Activated CD4-positive, alpha-beta memory T cell treated with anti-CD3 and anti-CD28 coated beads, Interleukin-2, amount 10 ng/mL, durations not matched to agents 7 days and 5 days (primary cell): ENCODE measurements at places on chromosomes 2 and 18.

- H3K27me3 ChIP-seq, result no peaks in the 10 kb centered on the region
- DNase-seq, result no peak
- H3K36me3 ChIP-seq, result peaks cover 26% of the 10 kb centered on the region
- no peak overlapping the region for H3K27ac ChIP-seq
- H3K4me1 ChIP-seq, result peaks cover 7% of the 10 kb centered on the region
Observed at GRCh38 chr2:174233771-174234275, 14.5 kb downstream of the OLA1 start.

DNA sequence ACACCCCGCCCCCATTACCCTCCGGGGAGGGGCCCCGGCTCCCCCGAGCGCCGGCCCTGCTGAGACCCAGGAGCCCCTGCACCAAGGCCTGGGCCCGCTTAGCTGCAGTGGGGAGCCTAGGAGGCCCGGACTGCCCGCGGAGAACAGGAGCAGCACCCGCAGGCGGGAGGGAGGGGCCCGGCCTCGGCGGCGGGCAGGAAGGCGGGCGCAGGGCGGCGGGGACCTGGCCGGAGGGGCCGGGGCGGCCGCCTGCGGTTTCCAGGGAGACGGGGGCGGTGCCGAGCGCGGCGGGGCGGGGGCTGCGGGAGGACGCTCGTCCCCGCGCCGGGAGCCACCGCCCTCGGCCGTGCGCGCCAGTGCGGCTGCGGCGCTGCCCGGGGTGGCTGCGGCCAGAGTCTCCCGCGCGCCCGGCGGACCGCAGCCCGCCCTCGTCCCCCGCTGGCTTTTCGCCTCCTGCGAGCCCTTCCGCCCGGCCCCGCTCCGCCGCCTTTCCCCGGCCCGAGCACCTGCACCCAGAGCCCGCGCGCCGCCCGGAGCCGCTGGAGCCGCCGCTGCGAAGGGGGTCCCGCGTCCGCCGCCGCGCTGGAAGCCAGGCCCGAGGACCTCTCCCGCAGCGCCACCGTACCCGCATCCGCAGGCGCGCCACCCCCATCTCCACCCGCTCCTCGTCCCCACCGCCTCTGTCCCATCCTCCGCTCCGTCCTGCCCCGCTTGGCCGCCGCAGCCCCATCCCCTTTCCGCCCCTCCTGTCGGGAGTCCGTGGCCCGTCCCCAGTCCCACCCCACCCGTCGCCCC lies 17.2 kb downstream of the GPC1 start:
- H3K27me3 ChIP-seq, result peaks cover 46% of the 10 kb centered on the region
- H3K4me3 ChIP-seq, result no peak overlapping the region
- no peak for DNase-seq
- no peaks in the 10 kb centered on the region for H3K36me3 ChIP-seq

- no peak overlapping the region for H3K27ac ChIP-seq
- no peak for DNase-seq
- peaks cover 9% of the 10 kb centered on the region for H3K27me3 ChIP-seq
- H3K4me1 ChIP-seq, result no peaks in the 10 kb centered on the region
- no peak overlapping the region for H3K4me3 ChIP-seq
Observed at GRCh38 chr2:147062073-147062472, 782.8 kb upstream of the ACVR2A start.

DNA sequence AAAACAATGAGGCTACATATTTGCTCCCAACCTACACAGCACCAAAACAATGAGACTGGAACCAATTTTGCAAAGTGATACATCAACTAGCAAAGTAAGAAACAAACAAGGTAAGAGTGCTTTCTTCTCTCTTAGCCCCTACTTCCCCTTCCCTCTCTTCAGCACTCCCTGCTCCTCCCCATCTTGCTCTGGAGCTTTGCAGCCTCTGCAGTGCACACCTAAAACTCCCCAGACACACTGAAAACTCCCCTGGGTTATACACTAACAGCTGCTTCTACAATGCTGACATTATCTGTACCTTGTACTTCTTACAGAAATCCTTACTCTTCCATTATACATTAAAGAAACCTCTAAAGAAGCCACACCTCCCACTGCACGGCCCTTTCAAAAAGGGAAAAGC lies 93.7 kb downstream of the RBMS1 start:
- DNase-seq, result no peak
- H3K4me1 ChIP-seq, result peaks cover 45% of the 10 kb centered on the region
- no peak overlapping the region for H3K27ac ChIP-seq
- H3K27me3 ChIP-seq, result no peaks in the 10 kb centered on the region

DNA sequence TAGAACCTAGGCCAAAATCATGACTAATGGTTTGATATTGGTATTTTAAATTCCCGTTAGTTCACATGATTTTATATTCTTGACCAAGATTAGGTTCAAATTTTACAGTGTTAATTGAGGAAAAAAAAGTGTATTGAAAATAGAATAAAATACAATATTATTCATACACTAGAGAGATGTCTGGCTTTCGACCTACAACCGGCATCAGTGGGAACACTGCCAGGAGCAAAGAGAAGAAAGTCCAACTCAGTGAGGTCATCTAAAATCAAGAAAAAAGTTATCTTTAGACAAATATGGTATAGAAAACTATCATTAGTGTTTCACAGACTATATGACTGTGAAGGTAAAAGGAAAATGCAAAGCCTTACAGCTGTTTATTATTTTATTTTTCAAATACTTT lies 81.5 kb downstream of the PIGN start:
- H3K27ac ChIP-seq, result no peak overlapping the region
- no peak overlapping the region for H3K4me3 ChIP-seq
- no peaks in the 10 kb centered on the region for H3K27me3 ChIP-seq
- DNase-seq, result no peak
- no peaks in the 10 kb centered on the region for H3K4me1 ChIP-seq

- H3K4me3 ChIP-seq, result no peak overlapping the region
- no peaks in the 10 kb centered on the region for H3K4me1 ChIP-seq
- H3K27ac ChIP-seq, result no peak overlapping the region
- H3K27me3 ChIP-seq, result peaks cover 4% of the 10 kb centered on the region
- DNase-seq, result no peak
Observed at GRCh38 chr2:16656784-16657391, 8.7 kb downstream of the CYRIA start.

GRCh38 chr18:3164381-3164780 lies 55.4 kb downstream of the MYOM1 start:
- peaks cover 3% of the 10 kb centered on the region for H3K4me1 ChIP-seq
- no peak overlapping the region for H3K27ac ChIP-seq
- H3K4me3 ChIP-seq, result no peak overlapping the region
- H3K36me3 ChIP-seq, result no peaks in the 10 kb centered on the region

DNA sequence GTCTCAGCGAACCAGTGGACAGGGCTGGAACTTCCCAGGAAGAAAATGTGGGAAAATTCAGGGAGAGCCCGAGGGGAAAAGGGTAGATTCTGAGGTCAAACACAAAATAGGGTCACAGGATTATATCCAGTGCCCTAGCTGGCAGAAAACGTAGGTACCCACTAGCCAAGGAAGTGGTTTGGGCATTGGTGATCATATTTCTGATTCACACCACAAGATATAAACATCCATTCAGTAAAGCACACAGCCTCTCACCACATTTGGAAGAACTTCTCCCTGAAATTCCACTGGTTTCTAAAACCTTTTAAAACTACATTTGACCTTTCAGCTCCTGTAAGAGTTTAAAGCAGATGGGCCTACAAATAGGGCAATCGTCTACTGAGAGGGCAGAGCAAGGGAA lies 186.9 kb downstream of the TTC32 start:
- no peak overlapping the region for H3K27ac ChIP-seq
- no peaks in the 10 kb centered on the region for H3K4me1 ChIP-seq
- DNase-seq, result no peak

DNA sequence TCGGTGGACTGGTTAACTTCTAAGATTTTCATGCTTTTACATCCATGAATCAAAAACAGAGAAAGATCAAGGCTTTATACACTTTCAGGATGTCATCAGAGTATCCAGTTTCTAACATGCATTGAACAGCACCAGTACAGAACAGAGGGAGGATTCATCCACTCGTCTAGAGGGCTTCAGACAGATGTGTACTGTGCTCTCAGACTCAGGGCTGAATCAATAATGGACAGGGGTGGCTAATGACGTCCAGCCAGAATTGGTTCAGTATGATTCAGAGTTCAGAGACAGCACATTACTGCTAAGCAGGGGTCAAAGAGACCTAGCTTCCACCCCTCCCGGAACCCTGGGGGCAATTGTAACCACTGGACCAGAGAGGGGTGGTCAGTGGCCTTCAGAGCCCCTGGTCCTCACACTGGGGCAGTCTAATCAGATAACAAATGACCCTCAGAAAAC lies 37.3 kb downstream of the RNU4ATAC start:
- peaks cover 18% of the 10 kb centered on the region for H3K36me3 ChIP-seq
- peaks cover 6% of the 10 kb centered on the region for H3K4me1 ChIP-seq
- H3K4me3 ChIP-seq, result no peak overlapping the region
- no peaks in the 10 kb centered on the region for H3K27me3 ChIP-seq
- no peak overlapping the region for H3K27ac ChIP-seq

GRCh38 chr18:12345491-12346239 lies 31.4 kb downstream of the AFG3L2 start:
- H3K4me1 ChIP-seq, result peaks cover 7% of the 10 kb centered on the region
- H3K27ac ChIP-seq, result no peak overlapping the region
- peaks cover 56% of the 10 kb centered on the region for H3K36me3 ChIP-seq
- no peak overlapping the region for H3K4me3 ChIP-seq
- H3K27me3 ChIP-seq, result no peaks in the 10 kb centered on the region

DNA sequence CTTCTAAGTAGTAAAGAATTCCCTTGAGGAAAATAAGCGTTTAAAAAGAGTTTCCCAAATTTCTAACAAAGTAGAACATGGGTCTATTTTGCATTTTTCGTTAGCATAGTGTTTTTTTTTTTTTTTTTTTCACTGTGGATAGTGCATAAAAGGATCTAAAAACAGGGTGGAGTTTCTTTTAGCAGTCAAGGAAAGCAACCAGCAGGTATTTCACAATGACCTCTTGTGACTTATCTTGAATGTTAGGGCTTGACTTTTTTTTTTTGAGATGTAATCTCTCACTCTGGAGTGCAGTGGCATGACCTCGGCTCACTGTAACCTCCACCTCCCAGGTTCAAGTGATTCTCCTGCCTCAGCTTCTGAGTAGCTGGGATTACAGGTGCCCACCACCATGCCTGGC lies 14.9 kb upstream of the DGKD start:
- no peaks in the 10 kb centered on the region for H3K36me3 ChIP-seq
- peaks cover 20% of the 10 kb centered on the region for H3K4me1 ChIP-seq
- no peak for DNase-seq
- no peak overlapping the region for H3K4me3 ChIP-seq

DNA sequence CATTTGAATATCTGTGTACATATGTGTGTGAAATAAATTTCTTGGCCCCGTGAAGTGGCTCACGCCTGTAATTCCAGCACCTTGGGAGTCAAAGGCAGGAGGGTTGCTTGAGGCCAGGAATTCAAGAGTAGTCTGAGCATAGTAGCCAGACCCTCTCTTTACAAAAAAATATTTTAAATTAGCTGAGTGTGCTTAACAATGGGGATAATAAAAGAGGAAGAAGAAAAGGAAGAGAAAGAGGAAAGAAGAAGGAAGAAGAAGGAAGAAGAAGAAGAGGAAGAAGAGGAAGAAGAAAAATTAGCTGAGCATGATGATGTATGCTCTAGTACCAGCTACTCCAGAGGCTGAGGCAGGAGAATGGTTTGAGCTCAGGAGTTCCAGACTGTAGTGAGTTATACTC lies 52.1 kb upstream of the XPO1 start:
- no peak overlapping the region for H3K27ac ChIP-seq
- no peak for DNase-seq
- no peaks in the 10 kb centered on the region for H3K36me3 ChIP-seq

DNA sequence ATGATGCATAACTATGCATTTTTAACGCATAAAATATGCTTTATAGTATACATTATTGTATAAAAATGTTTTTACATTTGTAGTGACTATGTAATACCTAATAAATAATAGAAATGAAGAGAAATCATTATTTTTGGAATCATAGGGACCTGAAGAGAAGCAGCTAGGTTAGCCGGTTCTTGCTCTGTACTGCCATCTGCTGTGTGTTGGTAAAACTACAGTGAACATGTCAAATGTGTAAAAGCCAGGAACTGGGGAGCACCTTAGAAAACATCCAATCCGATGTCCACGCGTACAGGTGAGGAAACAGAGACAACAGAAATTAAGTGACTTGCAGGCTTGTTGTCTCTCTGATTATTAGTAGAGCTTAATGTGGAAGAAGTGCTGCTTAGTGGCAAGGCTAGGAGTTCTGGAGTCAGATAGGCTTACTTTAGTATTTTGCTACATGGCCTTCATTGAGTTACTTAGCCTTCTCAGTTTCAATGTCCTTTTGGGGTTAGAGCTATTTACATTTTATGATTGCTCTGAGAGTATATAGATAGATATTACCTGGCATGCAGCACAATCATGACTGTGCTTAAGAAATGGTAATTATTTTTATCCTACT lies 386.5 kb downstream of the DLGAP1 start:
- H3K4me1 ChIP-seq, result no peaks in the 10 kb centered on the region
- H3K27me3 ChIP-seq, result peaks cover 2% of the 10 kb centered on the region
- no peak overlapping the region for H3K4me3 ChIP-seq
- peak; percentile 31 for DNase-seq
- H3K36me3 ChIP-seq, result no peaks in the 10 kb centered on the region

DNA sequence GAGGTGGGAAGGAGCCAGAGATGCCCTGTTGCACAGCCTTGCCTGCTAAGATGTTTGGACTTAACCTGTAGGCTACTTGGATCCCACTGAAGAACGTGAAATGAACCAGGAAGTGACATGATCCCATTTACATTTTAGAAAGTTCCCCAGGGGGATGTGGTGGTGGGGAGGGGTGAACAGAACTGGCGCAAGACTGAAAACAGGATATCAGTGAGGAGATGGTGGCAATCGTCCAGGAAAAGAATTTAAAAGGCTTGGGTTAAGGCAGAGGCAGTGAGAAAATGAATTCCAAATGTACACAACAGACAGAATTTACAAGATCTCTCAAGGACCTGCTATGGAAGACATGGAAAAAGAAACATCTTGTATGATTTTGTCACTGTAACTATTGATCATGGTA lies 42.3 kb downstream of the SULT1C2 start:
- H3K36me3 ChIP-seq, result no peaks in the 10 kb centered on the region
- no peak overlapping the region for H3K4me3 ChIP-seq
- no peak overlapping the region for H3K27ac ChIP-seq
- DNase-seq, result no peak
- H3K27me3 ChIP-seq, result peaks cover 8% of the 10 kb centered on the region

- no peaks in the 10 kb centered on the region for H3K27me3 ChIP-seq
- H3K4me1 ChIP-seq, result peaks cover 1% of the 10 kb centered on the region
- H3K36me3 ChIP-seq, result peaks cover 5% of the 10 kb centered on the region
- DNase-seq, result no peak
- H3K4me3 ChIP-seq, result no peak overlapping the region
Observed at GRCh38 chr2:195368249-195369217, 288.5 kb upstream of the SLC39A10 start.
